ENCODE measurements at places on chromosomes 7 and 10.

GRCh38 chr7:99033765-99034164 lies 110.1 kb downstream of the SMURF1 start:
- DNase-seq: no peak

DNA sequence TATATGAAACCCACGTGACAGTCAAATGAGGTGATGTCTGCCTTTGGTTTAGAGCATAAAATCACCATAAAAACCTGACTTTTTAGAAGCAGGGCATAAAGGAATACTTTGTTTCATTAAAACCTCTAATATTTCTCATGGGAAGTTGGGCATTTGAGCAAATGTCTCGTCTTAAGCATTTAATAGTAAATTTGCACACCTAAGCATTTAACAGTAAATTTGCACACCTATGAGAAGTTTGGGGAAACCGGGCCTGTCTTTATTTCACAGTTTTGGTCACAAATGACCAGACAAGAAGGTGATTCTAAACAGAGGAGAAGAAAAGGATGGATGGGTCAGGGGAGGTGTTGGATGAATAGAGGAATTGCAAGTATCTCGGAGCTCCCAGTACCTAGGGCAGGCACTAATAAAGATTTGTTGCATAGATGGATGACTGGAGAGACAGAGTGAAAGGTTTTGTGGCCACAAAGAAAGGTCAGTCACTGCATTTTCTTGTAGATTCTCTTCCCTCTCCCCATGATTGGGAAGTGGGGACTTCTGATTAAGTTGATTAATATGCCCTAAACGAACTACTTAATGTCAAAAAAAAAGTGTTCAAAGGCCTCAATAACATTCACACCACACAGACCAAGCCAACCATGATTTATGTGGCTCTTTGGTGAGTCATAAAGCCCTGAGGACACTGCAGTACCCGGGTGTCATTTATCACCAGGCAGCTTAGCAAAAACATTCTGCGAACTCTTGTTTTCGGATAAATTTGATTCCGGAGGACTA lies 158.2 kb downstream of the SPAG6 start:
- no peak for DNase-seq

GRCh38 chr7:155361346-155361680 lies 63.6 kb downstream of the INSIG1 start:
- DNase-seq: no peak

GRCh38 chr7:108431099-108431498 lies 25.1 kb downstream of the NRCAM start:
- no peak for DNase-seq

DNA sequence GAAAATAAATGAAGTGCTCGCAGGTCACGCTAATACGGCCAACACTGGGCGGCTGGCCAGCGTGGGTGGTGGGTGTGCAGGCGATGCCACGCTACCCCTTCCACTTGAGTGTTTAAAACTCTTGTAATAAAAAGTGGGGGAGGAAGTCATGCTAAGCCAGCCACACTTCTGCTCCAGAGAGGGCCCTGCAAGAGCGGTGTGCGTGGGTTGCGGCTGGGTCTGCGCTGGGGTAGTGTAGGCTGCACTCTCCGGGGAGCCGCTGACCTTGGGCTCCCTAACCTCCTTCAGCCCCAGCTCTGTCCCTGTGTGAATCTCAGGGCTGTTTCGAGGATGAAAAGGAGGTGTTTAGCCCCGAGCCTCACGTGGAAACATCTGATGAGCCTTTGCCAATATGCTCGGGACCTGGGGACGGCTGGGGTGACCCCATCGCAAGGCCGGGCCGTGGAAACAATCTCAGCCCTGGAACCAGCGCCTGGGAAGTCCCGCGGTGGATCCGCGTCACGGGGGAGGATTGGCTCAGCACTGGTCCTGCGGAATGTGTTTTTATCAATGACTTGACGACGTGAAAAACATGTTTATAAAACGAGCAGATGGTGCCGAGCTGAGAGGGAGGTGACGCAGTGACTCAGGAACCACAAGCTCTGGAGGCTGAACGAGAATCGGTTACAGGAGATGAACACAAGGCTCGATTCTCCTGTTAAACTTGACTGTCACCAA lies 278.5 kb downstream of the DNAJB6 start:
- DNase-seq: no peak

DNA sequence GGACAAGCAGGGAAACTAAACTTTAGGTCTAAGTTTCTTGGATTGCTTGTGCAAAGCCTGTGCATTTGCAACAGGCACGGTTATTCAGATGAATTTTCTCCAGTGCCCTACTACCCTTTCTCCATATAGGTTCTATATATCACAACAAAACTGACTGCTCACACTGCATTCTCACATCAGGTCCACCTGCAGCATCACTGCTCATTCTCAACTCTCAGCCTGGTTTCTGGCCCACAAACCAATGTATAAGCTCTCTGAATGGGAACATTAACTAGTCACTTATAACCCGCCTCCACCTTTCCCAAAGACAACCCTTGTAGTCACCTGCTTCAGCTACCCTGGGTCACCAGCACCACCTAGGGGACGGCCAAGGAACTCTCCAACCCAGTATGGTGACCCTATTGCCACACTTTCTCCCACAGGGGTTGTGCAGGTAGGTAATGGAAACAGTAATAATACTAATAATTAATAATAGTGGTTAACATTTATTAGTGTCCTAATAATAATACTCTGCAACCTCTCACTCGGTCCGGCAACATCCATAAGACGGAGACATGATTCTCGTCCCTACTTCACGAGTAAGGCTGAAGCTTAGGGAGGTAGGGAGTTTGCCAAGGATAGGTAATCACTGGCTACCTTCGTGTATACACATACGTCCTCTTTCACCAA lies 97.3 kb downstream of the CLEC2L start:
- DNase-seq: peak; percentile 56

DNA sequence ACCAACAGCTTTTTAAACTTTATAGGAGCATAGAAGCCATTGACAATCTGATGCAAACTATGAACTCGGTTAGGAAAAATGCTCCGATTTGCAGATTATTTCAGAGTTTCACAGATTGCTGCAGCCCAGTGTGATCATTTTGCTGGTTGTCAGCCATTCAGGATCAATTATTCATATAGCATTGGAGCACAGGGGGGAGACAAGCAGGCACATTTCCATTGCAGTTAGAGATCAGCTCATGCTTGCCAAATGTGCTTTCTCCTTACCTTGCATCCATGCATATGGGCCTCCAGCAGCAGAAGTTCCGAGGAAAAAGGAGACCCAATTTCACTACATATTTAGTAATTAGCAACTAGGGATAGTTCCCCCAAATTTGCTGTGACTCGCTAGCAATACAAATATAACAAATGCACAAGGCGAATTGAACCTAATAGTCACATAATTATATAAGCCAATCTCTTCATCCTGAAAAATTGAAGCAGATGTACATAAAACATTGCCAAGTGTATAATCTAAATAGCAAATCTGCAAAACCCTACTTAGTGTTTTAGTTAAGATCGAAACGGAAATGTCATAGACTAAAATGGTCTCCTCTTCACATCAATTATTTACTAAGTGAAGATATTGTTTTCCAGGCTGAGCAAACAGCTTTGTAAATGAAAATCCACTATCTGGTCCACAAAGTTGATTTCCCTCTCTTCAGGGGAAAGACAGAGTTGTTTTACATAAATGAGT lies 49.5 kb upstream of the RSU1 start:
- DNase-seq: no peak

DNA sequence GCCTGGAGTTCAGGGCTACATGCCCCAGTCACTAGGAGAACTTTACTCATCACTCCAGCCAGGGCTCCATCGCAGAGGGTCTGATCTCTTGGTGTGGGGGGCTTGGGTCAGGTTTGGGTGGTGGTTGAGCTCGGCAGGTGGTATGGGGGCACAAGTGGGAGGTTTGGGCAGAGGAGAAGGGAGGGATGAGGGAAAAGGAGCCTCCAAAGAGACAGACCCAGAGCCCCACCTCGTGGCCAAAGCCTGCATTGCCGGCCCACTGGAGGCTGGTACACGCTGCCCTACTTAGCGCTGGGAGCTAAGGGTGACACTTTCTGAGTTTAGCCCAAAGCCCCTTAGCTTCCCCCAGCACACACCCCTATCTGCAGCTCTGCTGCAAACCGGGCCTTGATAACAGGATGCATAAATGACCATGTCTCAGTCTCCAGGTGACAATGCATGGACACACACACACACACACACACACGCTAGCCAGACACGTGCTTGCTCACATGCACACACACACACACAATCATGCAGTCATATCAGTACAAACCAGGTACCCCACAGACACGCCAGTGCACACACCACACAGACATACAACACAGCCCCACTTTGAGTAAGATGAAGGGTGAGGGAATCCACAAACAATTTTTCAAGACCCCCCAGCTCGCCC lies 14.7 kb downstream of the LZTS2 start:
- DNase-seq: peak; percentile 65

DNA sequence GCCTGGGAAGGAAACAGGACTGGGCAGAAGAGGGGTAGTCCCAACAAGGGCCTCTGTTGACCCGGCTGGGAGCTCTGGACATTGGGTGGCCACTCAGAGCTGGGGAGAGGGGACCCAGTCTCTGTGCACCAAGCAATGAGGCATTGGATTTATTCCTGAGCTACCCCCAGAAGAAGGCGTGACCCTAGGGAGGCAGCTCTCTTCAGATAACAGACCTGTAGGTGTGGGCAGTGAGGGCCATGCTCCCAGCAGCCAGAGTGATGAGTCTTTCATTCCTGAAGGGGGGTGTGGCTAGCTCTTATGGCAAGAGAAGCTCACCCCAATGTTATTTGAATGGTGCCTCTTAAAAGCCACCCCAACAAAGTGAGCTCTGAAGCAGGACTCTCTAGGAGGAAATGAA lies 20.4 kb downstream of the TEX36 start:
- no peak for DNase-seq

- no peak for DNase-seq
Measured at GRCh38 chr7:19705663-19706062, 3.2 kb downstream of the POLR1F start.

- no peak for DNase-seq
Measured at GRCh38 chr10:80464557-80465450, 10.7 kb downstream of the TSPAN14 start.

DNA sequence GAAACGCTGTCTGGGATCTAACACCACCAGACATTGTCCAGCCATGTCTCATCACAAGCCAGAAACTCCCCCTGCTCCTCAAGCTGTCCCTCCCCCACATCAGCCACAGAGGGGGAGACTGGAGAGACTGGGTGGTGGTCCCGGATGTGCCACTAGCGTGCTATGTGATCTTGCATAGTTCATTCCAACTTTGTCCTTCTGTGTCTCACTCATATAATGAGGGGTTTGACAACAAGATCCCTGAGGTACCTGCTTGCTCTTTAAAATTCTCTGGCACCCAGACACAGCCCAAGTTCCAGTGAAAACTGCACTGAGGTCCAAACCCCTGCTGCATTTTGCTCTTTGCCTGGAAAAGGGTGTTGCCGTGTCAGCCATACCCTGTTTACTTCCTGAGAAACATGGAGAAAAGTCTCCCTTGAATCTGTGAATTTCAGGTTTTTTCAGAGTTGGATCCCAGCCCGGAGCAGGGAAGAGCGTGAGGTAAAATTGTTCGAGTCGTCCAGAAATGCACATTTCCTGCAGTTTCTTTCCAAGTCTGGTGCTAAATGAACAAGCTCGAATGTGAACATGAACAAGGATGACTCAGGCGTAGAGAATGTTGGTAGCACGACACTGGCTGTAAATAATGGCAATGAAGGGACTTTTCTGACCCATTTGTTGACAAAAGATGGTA lies 156.6 kb downstream of the CCDC3 start:
- DNase-seq: no peak

DNA sequence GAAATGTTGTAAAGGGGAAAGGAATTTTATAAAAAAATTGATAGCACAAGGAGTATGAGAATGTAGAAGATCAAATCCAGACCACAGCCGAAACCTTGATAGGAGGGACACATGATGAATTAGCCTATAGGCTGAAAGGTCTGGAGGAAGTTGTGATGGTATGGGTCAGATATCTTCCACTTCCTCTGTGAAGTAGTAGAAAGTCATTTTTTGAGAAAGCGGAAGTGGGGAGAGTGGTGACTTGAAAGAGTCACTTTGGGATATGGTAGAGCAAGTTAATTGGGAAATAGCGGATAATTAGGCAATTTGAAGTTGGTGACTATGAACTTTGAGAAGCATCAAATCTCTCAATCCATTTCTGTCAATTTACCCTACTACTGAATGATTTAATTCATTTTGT lies 99.4 kb downstream of the GRM8 start:
- DNase-seq: no peak

DNA sequence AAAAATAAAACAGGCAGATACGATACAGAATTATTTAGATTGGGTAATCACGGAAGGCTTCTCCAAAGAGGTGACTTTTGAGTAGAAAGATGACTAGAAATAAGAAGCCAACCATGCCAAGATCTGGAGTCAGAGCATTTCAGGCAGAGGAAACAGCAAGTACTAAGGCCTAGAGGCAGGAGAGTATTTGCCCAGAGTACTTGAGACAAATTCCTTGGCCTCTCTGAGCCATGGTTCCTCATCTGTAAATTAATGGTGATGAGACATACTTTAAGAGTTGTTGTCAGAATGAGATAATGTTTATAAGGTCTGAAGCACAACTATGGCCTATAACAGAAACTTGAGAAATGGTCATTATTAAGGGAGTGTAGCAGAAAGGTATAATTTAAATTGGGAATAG lies 15.8 kb upstream of the GPR37 start:
- DNase-seq: no peak

- no peak for DNase-seq
Measured at GRCh38 chr10:60870803-60871202, 73.2 kb downstream of the RHOBTB1 start.

- peak; percentile 9 for DNase-seq
Measured at GRCh38 chr10:16314259-16314658, 122.6 kb upstream of the PTER start.

DNA sequence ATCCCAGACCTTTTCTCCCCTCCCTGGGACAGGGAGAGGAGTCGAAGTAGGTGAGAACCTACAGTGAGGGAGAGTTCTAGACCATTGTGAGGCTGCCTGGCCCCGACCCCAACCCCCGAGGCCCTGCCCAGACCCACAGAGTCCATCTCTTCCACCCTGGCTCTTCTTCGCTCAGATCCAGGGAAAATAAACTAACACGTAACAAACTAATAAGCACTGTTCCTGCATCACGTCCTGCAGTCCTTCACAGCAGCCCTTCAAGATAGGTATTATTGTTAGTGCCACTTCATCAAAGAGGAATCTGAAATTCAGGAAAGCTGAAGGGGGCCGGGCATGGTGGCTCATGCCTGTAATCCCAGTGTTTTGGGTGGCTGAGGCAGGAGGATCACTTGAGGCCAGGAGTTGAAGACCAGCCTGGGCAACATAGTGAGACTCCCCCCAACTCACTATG lies at the start of gene SPACDR:
Gene SPACDR (minus strand): TSS at position 51 of the 451 bp plus-strand sequence. CDS start 235 bp downstream, outside the sequence.
- DNase-seq: no peak

GRCh38 chr10:17992266-17992665 lies 40.5 kb downstream of the SLC39A12 start:
- no peak for DNase-seq

DNA sequence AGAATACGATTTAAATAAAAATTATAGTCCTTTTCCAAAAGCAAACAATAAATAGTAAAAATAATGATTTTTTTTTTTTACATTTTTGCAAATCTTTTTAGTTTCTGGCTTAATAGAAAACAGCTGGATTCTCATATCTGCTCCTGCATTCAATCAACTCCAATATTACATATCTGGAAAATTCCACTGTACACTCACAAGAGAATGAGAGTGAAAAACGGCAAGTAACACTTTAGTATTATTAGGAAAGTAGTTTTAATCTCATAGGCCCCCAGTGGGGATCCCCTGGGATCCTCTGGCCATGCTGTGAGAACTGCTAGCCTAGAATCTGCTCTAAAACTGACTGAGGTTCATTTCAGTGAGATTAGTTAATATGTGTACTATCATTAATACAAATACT lies 128.6 kb upstream of the LRRN3 start:
- no peak for DNase-seq
